ENCODE measurements at places on chromosomes 11 and 22.

DNA sequence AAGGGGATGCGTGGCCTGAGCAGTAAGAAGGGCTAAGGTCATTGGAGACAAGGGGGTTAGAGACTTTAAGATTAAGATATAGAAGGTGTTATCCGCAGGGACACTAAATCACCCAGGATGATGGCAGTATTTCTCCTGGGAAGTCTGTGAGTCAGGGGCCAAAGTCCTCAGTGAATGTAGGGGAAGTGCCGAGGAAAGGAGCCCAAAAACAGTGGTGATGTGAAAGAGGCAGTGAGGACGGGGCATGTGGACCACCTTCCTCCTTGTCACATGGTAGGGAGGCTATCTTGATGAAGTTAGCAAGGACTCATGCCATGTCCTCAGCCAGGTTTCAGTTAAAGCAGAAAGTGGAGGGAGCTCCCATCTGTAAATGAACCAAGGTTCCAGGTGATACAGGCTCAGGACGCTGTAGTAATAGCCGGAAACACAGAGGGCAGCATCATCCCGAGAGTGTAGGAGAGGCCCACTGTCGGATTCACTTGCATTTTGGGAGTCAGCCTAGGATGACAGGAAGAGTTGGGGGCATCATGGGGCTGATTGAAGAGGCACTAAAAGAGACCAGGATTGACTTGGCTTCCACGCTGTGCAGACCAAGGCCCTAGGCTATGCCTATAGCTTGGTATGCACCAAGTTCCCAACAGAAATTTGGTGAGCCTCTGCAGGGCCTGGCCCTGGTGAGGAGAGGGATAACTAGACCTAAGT is 33.5 kb downstream of the WEE1 start:
- no peak for DNase-seq

DNA sequence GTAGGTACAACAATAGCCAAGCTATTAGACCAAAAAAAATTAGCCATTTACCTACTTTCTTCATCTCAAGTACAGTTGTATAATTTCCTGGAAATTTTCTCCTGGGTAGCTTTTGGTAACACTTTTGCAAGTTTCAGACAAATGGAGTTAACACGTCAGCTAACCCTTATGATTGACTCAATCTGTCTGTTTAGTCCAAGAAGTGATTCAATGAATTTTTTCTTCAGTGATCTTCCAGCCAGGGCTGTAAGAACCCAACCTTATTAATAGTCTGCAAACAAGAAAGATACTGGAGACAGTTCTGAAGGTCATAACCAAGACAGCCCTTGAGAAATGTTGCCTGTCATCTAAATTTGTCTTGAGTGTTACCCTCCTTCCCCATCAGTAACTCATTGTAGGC is 30.1 kb upstream of the FIBIN start:
- DNase-seq = no peak

DNA sequence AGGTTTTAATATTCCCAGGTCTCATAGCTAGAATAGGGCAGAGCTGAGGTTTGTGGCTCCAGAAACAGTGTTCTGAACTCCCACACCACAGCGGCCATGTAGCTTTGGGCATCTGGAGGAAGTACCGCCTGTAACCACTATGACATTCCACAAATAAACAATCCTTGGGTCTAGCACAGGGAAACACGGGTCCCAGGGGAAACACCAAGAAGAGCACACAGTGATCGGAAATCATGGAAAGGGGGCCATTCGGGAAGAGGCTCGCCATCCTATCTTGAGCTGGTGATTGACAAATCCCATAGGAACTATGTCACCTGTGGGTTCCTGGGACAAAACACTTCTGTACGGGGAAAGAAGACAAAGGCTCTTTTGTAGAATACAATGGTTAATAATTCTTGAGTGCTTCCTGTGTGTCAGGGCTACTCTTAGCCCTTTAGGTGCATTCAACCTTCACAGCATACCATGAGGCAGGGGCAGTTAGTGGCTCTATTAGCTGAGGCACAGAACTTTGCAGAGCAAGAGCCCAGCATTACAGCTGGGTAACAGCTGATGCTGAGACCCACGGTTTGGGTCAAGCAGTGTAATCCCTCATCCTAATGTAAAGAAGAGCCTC is 514.2 kb downstream of the NTM start:
- DNase-seq = no peak

DNA sequence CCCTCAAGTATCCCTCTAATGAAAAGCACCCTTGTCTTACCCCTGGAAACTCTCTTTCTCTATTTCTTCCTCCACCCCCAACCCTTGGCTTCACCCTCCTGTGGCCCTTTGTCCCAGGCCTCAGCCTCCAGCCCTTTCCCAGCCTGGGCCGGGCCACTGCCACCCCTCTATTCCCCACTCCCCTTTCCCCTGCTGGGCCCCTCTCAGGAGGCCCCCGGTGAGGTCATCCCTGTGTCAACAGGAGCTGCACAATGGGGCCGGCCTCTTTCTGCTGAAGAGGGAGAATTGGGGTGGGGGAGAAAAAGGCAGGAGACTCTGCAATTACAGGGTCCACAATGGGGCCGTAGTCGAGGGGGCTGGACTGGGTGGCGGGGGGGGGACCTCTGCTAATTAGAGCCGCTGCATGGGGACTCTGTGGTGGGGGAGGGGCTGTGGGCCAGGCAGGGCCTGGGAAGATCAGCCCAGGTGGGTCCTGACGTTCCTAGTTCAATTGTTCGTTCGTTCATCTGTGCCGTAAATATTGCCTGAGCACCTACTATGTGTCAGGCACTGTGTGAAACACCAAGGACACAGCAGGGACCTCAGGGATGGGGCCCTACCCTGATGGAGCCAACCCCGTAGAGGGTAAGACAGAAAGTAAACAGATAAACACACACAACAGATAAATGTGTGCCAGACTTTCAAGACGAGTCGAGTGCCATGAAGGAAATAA is 18.5 kb upstream of the MPPED1 start:
- DNase-seq = no peak

GRCh38 chr11:70073871-70074371 is 4.2 kb upstream of the ANO1 start:
- no peak for DNase-seq
